ENCODE measurements at places on chromosomes 3 and 15.

GRCh38 chr15:101024706-101025500 is 105.7 kb downstream of the LRRK1 start:
- DNase-seq, result no peak

- DNase-seq, result no peak
Observed at GRCh38 chr3:3632449-3632848, 166.8 kb upstream of the LRRN1 start.

DNA sequence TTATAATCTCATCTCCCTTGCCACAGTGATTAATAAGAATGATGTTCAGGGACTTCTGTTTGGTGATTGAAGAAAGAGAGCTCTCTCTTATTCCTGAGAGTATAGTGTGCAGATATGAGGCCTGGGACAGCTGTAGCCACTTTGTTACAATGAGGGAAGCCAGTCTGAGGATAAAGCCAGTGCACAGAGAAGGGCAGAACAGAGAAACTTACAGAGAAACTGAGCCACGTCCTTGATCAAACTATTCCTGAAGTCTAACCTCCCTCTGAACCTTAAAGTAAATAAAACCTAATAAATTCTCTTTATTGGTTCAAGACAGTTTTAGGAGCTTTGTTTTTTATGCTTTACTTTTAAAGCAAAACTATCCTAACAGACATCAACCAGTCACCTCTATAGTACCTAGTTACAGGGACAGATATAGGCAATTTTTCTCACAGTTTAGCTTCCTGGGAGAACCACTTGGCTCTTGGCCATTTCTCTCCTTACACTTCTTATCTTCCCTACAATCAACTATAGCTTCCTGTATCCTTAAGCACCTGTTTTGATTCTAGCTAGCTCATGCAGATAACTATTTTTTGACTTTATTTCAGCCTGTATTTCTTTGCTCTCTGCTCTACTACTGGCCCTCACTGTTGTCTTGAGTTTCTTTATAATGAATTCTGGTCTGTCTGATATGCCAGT is 284.4 kb downstream of the SHQ1 start:
- no peak for DNase-seq

- no peak for DNase-seq
Observed at GRCh38 chr3:172444821-172445220, 3.4 kb downstream of the GHSR start.

DNA sequence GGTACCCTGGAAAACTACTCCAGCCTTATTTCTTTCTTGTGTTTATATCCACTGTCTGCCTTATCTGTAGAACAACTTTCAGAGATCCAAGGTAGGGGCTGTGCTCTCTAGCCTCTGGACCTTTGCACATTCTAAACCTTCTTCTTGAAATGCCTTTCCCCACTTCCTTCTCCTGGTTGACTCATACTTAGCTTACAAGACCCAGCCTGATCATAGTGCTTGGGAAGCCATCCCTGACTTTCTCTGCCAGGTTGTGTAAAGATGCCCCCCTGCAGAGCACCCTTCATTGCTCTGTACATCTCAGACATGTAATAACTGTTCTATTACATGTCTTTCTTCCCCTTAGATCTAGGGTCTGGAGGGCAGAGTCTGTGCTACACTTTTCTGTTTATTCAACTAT is 50.1 kb downstream of the PPM1L start:
- no peak for DNase-seq

- no peak for DNase-seq
Observed at GRCh38 chr15:79916502-79917132, 19.8 kb upstream of the MTHFS start.

GRCh38 chr3:72633121-72633520 is 215.1 kb downstream of the SHQ1 start:
- no peak for DNase-seq

DNA sequence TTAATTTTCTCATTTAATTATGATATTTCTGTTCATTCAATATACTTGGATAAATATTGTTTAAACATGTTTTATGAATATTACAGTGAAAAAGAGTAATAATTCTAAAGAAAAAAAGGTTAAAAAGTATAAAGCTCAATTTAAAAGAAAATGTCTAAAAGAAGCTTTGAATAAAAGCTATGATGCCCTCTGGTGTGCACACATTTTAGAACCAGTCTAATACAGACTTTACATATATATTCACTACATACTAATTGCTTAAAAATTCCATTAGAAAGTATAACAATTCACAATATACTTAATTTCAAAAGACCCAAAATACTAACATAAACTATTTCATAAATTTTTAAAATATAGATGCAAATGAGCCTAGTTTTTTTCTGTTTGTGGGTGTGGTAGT is 909.1 kb upstream of the ROBO1 start:
- no peak for DNase-seq

DNA sequence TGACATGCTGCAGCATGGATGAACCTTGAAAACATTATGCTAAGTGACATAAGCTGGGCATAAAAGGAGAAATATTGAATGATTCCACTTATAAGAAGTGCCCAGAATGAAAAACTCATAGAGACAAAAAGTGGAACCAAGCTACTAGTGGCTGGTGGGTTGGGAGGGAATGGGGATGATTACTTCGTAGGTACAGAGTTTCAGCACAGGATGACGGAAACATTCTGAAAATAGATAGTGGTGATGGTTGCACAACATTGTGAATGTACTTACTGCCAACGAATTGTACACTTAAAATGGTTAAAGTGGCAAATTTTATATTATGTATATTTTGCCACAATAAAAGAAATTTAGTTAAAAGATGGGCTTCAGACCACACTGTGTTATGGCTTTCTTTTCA is 93.6 kb downstream of the RPLP1 start:
- no peak for DNase-seq

Data from NCI-H1436 (cell line).